ENCODE measurements at places on chromosomes 2 and 18. TPM values are rescaled to one million over a fixed set of nuclear protein-coding genes. Genes with fewer than 3 reads are reported as not detected.

DNA sequence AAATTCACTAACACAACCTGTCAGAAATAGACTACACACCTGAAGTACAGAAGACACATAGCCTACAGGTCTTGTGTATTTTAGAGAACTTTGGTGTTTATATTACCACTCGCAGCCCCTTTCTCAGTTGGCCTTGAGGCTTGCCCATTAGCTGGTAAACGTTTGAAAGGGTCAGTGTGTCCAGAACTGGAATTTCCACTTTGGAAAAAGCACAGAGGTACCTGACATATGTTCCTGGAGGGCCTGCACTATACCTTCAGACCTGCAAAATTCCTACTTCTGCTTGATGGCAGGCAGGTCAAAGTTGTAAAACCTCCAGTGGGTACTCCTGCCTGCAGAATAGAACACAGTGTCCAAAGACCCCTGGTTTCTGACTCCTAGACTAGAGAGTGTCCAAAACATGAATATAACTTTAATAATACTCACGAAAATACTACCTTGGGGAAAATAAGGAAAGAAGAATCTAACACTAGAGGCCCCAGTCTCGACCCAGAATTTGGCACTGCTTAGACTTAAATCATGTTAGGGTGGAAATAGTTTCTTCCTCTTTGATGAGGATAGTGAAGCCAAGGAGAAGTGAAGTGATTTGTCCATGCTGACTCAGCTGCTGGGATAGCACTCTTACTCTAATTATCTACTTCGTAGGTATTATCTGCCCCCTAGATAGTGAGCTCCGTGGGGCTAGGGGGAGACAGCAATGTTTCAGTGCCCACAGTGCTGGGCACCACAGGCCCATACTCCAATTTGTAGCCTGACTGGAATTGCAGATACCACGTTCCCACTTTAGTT lies 2.8 kb downstream of the KCTD1 start:
- no peak for DNase-seq

DNA sequence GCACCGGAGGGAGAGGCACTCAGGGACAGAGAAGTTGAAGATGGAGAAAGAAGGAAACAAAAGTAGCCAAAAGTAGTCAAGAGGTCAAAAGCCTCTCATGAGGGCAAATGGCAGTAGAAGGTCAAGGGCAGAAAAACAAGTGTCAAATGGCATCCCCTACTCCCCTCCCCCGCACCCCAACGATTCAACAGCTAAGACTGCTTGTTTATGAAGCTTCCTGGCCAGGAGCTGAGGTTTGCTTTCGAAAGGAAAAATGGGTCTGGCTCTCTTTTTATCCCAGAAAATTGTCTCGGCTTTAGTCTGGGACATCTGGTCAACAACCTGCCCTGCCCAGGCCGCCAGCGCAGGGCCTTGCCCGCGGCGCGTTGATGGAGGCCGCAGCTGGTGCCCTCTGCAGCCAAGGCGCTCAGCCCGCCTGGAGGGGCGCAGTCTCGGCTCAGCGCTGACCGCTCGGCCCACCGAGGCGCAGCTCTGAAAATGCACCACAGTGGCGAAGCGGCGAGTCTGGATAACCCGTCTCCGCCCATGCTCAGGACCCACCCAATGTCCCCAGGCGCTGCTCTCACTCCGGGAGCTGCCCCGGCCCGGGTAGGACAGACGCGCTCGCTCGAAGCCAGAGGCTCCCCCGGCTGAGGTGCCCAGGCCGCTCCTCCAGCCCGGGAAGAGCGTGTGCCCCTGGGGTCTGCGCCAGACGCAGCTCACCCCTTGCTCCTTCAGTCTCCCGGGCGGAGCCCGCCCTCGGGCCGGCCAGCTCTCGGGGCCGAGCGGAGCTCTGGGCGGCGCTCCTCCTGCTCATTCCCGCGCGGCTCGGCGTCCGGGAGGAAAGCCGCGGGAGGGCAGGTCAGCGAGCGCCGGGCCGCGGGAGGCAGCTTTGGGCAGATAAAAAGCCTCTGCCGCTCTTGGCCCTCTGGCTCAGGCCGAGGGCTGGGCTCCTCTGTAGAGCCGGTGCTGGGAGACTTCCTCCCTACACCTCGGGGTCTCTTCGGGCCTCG lies 1.8 kb upstream of the TBR1 start:
- DNase-seq: peak; percentile 58

- no peak for DNase-seq
Measured at GRCh38 chr2:31275976-31276375, 42.0 kb downstream of the EHD3 start.

- no peak for DNase-seq
Measured at GRCh38 chr18:12314591-12315305, 6.7 kb downstream of the TUBB6 start.

DNA sequence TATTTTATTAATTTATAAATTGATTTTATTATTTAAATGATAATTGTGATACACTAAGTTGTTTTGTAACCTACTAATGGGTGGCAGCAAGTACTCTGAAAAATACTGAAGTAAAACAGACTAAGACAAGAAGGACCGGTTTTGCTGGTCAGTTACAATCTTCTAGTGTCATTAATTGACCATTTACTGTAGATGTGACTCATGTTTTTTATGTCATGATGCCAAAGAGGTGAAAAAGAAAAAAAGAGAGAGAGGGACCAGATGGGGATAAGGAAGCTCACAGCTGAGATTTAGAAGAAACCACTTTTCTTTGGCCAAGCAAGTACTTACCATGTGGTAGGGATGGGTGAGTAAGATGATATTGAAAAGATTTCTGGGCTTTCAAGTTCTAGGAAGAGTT lies 955.8 kb upstream of the LRRTM1 start:
- peak; percentile 85 for DNase-seq

DNA sequence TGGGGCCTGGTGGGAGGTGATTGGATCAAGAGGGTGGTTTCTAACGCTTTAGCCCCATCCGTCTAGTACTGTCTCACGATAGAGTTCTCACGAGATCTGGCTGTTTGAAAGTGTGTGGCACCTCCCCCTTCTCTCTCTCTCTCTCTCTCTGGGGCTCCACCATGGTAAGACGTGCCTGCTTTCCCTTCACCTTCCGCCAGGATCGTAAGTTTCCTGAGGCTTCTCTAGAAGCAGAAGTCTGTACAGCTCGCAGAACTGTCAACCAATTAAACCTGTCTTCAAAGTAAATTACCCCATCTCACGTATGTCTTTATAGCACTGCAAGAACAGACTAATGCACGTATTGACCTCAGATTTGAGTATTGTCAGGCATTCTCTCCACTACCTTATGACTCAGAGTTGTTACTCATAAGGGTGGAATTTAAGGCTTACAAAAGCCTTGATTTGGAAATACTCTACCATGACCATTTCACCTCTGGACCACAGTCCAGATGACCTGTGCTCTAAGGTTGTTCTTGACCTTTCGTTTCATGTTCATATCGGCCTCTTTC lies 99.5 kb upstream of the AGAP1 start:
- DNase-seq: peak; percentile 56

DNA sequence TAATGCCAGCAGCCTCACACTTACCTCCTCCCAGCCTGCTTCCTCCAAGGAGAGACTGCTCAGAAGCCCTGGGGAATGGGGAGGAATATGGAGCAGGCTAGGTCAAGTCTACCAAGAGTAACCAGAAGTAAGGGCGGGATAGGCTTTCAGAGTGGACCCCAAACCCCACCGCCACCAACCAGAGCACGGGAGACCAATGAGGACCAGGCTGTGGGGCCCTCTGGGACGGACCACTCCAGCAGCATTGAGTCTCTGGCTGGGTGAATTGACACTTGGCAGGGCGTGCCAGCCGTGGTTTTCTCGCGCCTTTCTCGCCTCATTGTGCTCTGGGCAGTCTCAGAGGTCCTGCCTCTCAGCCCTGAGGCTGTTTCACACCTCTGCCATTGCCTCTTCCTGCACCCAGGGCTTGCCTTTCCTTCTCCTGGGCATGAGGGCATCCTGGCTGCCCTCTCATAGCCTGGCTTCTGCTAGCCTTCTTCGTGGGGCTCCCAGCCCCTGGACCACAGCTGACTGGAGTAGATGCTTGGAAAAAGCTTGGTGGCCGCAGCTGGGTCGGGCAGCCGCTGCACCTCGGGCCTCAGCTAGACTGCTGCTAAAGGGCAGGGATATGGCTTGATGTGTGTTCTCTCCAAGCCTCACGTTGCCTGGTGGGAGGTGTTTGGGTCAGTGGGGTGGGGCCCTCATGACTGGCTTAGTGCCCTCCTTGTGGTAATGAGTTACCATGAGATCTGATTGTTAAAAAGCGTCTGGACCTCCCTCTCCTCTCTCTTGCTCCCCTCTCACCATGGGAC lies 40.5 kb upstream of the HS6ST1 start:
- DNase-seq: no peak

GRCh38 chr18:21604671-21605070 lies 4.2 kb upstream of the ESCO1 start:
- no peak for DNase-seq

GRCh38 chr2:130346041-130346740 lies 3.5 kb downstream of the IMP4 start:
- DNase-seq: no peak

GRCh38 chr2:70808983-70809958 lies 11.1 kb downstream of the CLEC4F start:
- DNase-seq: no peak

ACVR2A gene
- 2.8 TPM for total RNA-seq

GPR45 gene
- total RNA-seq: not detected

CRYBA2 gene
- total RNA-seq: not detected

FNDC4 gene
- not detected for total RNA-seq

EEF1B2 gene
- total RNA-seq: 567 TPM

EIF2AK3 gene
- total RNA-seq: 7.9 TPM

TMEM37 gene
- total RNA-seq: 2.1 TPM

PCARE gene
- total RNA-seq: not detected

LANCL1 gene
- total RNA-seq: 5.4 TPM

All from HT-29 (cell line).